ENCODE measurements at places on chromosomes 1 and 21.

GRCh38 chr1:193418745-193419058 lies 232.3 kb upstream of the B3GALT2 start:
- no peak for DNase-seq

DNA sequence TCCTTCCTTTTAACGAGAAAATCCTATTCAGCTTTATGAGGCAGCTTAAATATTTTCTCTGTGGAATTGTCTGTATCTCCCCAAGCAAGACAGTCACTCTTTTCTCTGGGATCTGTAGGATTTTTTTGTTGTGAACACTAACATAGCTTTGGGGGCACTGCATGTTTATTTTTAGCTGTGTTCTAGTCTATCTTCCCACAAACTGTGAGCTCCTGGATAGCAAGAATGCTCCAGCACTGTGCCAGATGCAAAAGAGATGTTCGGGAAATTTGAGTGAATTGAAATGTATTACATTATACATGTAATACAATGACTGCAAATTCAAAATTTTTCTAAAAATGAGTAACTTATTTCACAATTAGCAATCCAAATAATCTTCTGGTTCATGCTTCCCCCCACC lies 282.2 kb downstream of the PLPP3 start:
- no peak for DNase-seq

DNA sequence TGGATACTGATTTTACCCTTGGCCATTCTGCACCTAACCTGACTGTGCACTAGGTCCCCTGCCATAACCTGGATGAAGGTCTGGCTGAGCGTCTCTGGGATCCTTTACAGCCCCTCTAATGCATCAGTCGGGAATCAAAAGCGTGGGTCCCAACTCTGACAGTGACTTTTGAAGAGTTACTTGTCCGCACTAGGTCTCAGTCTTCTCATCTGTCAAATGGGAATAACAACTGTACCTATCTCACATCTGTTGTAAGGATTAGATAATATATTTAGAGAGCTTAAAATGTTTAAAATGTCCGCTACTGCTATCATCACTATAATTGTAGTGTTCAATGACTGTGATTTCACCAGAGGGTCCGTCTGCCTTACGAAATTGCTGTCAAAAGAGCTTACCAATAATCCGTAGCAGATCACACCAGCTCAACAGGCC lies 746 bp downstream of the TADA1 start:
- DNase-seq: no peak

DNA sequence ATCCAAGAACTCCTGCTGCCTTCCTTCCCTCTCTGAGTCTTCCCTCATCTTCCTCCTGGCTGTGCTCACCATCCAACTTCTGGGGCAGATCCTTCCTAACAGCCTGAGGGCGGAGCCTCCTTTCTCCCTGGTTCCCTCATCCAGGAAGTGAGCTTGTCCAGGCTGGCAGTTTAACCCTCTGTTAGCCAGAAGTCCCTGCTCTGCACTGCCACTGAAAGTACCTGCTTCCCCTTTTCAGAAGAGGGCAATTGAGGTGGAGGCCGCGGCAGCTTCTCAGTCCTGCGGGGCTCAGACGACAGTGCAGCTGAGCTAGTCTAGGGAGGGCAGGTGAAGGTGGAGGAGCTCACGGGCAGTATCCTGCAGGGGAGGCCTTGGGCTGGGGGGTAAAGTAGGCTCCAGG lies 149.1 kb downstream of the FCRL5 start:
- DNase-seq: no peak

DNA sequence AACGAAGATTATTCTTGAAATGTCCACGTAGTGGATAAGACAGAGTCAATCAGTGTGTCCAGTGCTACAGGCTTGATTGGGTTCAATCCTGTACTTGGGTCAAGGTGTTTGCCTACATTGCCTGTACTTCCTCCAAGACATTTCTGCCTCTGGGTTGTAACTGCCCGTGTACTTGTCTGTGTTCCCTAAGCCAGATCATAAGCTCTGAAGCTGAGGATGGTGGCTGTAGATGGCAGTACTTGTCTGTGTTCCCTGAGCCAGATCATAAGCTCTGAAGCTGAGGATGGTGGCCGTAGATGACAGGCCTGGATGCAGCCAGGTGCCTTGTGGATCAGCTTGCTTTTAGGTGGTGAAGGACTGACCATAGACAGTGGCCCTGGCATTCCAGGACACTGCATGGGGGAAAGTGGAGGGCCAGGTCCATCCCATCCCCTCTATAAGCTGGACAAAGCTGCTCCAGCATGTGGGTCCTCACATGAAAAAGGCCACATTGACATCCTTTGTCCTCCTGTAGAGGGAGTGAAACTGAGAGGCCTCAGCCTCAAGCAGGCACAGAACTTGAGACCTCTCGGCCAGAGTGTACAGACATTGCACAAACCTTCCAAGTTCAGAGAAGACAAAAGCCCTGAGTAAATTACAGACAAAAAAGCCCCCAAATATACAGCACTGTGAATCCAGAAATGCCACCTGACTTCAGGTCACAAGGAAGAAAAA lies 2.0 kb upstream of the SRM start:
- DNase-seq: no peak

GRCh38 chr1:13435458-13435857 lies 25.2 kb downstream of the PRAMEF20 start:
- DNase-seq: no peak

- no peak for DNase-seq
These were observed 19.4 kb downstream of the EPS15 start for GRCh38 chr1:51499694-51500093.

DNA sequence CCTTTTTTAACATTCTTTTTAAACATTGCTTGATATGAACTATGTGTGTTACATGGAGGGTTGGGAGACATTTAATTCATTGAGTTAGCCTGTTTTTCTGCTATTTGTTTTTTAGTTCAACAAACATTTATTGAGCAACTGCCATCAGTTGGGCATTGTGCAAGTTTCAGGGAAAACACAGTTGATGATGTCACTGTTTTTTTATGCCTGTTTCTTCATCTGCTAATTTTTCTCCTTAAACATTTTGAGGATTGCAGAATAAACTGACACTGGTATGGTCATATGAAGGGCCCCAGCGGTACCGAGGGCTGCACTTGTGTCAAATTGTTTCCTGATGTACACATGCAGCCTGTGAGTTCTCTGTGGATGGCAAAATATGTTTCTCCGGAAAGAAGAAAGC lies 253.0 kb downstream of the FGGY start:
- no peak for DNase-seq

- no peak for DNase-seq
These were observed at the start of gene ADAMTSL4 for GRCh38 chr1:150548632-150549495. TSS of gene ADAMTSL4 (plus strand) at chr1:150549408. CDS start at chr1:150552289, 2,881 bp downstream.

GRCh38 chr21:42381347-42381984 lies 14.4 kb downstream of the TMPRSS3 start:
- DNase-seq: peak; percentile 65

DNA sequence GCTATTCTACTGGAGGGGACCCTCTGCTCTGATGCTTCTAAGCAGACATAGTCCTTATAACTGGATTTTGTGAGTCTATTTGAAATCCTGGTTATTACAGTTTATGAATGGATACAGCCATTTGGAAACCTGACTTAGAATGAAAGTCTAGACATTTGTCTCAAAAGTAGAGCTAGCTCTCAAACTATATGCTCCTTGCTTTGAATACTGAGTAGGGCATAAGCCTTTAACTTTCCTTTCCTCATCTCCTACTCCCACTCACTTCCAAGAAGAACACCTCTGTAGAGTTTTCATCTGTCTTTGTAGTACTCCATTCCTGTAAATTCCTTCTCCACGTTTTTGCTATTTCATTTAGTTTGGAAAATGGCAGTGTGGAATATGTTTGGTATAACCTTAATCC lies 9.0 kb upstream of the ARID1A start:
- DNase-seq: no peak

DNA sequence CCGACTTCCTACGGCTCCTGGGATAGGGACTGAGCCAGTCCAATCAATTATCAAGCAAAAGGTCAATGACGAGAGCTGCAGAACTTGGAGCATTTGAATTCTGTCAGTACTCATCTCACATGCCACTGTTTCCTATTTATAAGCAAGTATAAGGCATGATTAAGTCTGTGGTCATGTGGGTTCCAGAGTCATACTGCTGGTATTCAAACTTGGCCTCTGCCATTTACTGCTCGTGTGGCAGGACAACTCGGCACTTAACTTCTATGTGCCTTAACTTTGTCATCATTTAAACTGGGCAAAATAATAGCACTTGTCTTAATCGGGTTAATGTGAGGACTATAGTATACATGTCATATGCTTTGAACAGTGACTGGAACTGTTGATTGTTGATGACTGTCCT lies 44.9 kb upstream of the TNFSF18 start:
- DNase-seq: no peak

DNA sequence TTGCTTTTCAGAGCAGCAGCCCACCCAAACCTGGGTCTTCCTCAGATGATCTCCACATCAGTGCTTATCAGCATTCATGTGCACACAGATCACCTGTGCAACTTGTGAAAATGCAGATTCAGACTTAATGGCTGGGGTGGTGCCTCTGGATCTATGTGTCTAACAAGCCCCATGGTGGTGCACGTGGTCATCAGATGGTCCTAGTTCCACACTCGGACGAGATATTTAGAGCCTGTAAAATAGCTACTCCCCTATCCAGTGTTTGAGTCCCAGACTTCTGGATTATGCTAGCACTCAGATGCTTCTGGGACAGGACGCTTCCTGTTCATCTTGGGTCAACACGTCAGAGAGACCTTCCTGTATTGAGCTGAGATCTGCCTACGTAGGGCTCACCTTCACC lies 114.2 kb downstream of the LIPI start:
- no peak for DNase-seq

DNA sequence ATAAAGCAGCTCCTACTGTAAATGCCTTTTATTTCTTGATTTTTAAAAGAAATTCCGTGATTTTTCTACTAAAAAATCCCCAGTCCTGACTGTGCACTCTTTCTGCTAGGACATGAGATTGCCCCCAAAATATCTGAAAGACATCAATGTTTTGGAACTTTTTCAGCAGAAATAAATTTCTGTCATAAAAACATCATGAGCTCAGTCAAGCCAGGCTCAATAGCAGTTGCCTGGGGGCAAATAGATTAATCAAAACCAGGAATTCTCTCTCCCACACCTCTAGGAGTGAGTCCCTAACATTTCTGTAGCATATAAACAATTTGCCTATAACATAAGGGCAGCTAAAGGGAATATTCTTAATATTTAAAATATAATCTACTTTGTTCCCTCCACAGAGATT lies 654.1 kb downstream of the PTPRC start:
- DNase-seq: no peak

GRCh38 chr1:152448095-152448494 lies 34.0 kb upstream of the CRNN start:
- no peak for DNase-seq

- no peak for DNase-seq
These were observed 42.8 kb downstream of the CNN3 start for GRCh38 chr1:94884106-94884505.

GRCh38 chr1:55618199-55618598 lies 403.0 kb upstream of the USP24 start:
- DNase-seq: no peak

All from CD4-positive, alpha-beta T cell treated with Interleukin-21 for 1 hour (primary cell).